K562 (cell line): ENCODE measurements at places on chromosomes 6 and 20.

- DNase-seq: peak; percentile 71
Observed at GRCh38 chr20:50425076-50425475, 85.1 kb upstream of the PTPN1 start.

GRCh38 chr20:2059411-2059810, 42.2 kb upstream of the STK35 start:
- DNase-seq: no peak

DNA sequence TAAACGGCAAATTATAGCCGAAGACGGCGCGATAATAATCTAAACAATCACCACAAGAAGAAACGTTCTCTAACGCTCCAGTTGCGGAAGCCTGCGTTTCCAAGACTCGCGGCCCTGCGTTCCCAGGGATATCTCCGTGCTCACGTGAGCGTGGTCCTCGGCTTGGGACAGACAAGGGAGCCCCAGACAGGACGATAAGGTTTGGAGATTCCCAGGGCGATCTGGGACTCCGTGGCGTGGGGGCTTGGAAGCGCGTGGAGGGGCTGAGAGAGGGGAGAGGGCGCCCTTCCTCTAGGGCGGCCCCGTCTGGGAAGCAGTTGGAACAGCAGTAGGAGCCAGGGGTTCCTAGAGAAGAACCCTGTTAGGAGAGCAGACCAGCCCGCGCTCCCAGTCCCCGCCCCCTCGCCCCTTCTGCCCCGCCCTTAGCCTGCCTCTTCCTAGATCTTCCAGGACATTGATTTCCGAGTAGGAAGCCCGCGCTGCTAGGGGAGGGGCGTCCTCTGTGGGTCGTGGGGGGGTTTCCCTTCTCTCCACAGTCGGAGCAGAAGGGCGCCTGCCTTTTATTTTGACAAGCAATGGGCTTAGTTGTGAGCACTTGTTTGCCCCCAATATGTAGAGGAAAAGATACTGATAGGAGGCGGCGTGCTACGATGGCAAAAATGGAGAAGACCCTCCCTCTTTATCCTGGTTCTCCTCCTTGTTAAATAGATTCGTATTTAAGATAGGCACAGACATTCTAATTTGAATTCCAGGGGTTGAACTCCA, 10.6 kb downstream of the NRN1 start:
- peak; percentile 70 for DNase-seq

- no peak for DNase-seq
Observed at GRCh38 chr6:88512951-88513350, 346.8 kb upstream of the CNR1 start.

GRCh38 chr6:143707697-143708096, 29.9 kb downstream of the PHACTR2 start:
- DNase-seq: no peak

- no peak for DNase-seq
Observed at GRCh38 chr6:136149311-136149710, 100.8 kb downstream of the MTFR2 start.

DNA sequence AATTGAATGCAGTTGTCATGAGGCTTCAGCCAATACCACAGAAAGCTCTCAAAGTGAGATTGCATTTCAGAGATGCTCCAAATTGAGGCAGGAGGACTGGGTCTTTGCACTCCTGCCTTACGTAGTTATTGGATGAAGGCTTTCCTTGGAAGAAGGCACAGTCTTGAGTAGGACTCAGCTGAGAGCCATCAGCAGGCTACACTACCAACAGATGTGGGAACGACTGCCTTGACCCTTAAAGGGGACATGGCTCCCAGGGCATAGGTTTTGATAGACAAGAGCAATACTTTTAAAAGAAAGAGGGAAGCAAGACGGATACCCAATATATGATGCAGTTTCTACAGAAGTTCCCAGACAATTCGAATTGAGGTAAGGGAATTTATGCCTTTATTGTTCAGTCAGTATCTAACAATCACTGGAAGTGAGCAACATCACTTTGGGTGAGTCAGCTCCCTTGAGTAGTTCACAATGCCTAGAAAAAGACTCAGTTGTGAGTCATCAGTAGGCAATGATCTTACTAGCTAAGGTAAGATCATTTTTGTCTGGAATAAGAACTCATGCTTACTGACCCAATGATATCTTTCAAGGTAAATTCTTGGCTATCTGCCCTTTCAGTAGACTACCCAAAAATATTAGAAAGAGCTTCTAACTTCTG, 390.8 kb downstream of the GJA1 start:
- no peak for DNase-seq

- no peak for DNase-seq
Observed at GRCh38 chr20:16212790-16213189, 360.5 kb downstream of the KIF16B start.

DNA sequence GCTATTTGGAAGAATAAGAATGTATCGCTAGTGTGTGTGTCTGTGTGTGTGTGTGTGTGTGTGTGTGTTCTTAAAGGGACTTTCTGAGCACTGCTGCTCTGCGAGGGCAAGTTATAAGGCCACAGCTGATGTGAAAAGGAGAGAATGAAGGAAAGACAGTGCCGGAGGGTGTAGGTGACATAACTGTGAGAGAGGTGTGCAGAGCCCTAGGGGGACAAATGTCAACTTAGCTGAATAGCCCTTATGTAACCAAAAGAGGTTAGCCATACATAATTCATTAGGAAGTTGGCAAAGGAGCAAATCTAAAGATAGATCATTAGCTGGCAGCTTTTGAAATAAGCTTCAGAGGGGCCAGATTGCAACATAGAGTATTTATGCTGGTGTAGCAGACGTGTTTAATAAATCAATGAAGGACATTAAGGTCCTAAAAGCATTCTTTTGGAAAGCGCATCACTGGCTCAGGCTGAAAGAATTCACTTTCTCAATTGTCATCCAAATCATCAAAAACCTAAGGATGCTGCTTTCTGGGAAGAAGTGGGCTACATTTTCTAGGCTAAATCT, 81.0 kb downstream of the NDUFAF5 start:
- no peak for DNase-seq

DNA sequence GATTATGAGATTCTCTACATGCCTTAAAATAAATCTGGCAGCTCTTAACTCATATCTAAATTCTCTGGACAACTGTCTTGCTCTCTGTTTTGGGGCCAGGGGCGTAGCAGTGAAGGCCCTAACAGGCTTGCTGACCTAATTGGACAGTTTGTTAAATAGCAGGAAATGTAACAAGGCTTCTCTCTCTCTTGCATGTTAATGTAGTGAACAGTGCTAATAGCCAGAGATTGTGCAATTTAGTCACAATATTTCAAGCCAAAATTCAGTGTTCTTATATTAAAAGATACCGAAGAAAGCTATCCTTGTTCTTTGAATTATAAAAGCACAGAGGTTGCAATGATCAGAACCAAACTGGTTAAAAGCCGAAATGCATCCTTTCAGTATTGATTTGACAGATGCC, 3.0 kb downstream of the PPP1R3D start:
- no peak for DNase-seq

DNA sequence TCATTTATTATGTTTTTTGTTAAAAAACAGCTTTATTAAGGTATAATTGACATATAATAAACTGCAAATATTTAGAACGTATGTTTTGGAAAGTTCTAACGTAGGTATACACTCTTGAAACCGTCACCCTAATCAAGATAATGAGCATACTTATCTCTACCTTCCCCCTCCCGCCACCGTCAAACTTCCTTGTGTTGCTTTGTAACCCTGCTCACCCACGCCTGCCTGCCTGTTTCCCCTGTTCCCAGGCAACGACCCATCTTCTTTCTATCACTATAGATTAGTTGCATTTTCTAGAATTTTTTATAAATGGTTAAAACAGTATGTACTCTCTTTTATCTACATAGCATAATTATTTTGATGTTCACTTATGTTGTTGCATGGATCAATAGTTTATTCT, 33.5 kb upstream of the GCLC start:
- no peak for DNase-seq

GRCh38 chr6:36514554-36515456, 32.5 kb downstream of the STK38 start:
- no peak for DNase-seq

DNA sequence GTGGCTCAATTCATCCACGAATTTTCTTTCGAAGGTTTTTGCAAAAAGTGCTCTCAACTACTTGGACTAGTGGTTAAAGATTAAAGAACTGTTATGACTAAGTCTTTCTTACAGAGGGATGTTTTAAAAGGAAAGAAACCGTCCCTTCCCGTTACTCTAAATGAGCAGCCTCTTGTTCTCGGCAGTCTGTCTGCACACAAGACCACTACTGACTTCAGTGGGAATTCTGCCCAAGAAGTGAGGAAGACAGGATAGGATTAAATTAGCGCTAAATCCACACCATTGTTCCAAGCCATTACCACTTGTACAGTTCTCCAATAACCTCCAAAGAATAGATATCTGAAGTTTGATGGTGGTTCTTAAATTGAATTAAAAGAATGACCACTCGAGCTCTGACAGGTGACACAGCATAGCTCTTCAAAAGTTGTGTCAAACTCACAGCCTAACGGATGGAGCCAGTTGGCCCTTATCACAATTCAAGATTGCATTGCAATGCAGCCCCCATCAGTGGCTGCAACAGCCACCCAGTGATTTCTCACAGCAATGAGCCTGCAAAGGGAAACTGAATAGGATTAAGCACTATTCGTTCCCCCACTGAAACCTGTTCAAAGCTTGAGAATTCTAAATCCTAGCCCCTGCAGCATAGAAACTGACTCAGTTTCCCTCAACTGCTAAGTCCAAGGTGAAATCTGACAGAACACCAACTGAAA, 1.8 kb downstream of the EPB41L2 start:
- DNase-seq: no peak

DNA sequence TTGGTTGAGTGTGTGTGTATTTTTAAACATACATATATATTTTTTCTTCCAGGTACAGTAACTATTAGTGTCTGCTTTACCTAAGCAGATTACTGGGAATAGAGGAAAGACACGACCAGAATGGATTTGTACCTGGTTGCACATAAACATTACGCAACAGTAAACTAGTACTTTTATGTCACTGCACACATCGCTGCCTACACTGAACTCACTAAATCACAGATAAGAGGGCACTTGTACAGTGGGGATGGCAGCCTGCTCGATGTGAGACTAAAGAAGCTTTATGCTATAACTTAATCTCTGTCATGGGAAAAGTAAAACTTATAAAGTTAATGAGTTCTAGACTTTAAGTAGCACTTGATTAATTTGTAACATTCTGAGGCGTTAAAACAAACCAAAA, 89.5 kb upstream of the SIM1 start:
- DNase-seq: no peak

DNA sequence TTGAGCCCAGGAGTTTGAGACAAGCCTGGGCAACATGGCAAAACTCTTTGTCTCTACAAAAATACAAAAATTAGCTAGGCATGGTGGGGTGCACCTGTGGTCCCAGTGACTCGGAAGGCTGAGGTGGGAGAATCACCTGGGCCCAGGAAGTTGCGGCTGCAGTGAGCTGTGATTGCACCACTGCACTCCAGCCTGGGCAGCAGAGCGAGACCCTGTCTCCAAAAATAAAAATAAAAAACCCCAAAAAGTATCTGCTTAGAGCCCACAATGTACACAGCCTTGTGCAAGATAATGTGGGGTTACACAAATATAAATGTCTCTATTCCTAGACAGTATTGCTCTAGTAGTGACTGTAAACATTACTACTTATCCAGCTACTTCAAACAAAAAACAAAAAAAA, 5.9 kb downstream of the ESF1 start:
- no peak for DNase-seq

DNA sequence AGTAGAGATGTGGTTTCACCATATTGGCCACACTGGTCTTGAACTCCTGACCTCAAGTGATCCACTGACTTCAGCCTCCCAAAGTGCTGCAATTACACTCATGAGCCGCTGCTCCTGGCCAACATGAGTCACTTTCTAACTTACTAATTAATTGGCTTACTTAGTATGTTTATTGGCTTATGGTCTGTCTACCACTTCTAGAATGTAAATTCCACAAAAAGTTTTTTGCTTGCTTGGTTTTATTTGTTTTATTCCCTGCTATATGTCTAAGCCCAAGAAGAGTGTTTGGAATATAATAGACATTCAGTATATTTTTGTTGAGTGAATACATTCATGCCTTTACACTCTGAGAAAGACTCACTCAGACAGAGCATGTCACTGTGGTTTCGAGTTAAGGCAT, 86.0 kb downstream of the SAMD3 start:
- no peak for DNase-seq

DNA sequence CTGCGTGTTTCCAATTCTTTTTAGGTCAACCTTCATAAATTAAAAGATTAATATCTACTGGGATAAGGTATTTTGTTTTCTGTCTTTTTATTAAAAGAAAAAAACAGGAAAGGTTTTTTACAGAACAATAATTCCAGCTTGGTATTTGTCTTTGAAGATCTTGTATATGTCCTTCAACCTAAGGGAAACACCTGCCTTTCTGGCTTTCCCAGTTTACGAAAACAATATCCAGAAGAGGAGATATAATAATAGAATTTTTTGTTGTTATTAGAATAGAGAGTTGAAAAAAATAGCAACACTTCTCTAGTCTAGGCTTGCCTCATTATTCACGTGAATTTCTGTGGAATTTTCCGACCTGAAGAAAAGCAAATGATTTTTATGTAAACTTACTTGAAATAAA, 37.9 kb upstream of the CCN2 start:
- no peak for DNase-seq

DNA sequence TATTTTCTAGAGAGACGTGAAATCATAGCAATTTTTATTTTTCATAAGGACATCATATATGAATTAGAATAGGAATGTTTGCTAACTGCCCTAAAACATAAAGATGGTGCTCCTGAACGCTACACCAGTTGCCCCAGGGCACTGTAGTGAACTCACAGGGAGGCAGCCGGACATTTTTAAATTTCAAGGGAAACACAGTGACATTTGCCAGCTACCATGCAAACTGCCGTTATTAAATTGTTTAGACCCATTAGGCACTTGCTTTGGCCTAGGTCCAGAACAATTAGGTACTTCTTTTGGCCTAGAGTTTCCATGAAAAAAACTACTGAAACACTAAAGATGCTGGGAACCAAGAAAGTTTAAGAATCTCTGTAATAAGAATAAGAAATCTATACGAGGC, 24.9 kb upstream of the CFAP206 start:
- no peak for DNase-seq

- peak; percentile 56 for DNase-seq
Observed at GRCh38 chr6:30060606-30061091, 416 bp upstream of the POLR1H start.

DNA sequence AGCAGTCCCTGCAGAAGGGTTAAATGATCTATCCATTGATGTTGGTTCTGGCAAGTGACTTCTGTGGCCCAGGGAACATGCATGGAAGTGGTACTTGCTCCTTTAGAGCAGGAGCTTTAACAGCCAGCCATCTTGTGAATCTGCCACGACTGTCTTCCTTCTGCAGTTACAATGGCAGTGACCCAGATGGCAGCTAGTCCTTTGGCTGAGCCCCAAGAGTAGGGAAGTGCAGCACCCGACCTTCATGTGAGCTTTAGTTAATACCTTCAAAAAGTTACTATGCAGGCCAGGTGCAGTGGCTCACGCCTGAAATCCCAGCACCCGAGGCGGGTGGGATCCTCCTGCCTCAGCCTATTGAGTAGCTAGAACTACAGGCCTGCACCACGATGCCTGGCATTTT, 66.4 kb downstream of the POPDC3 start:
- no peak for DNase-seq
